ENCODE measurements at places on chromosomes 2 and 18.

GRCh38 chr18:70075906-70076305 lies 128.2 kb upstream of the CD226 start:
- DNase-seq = no peak

DNA sequence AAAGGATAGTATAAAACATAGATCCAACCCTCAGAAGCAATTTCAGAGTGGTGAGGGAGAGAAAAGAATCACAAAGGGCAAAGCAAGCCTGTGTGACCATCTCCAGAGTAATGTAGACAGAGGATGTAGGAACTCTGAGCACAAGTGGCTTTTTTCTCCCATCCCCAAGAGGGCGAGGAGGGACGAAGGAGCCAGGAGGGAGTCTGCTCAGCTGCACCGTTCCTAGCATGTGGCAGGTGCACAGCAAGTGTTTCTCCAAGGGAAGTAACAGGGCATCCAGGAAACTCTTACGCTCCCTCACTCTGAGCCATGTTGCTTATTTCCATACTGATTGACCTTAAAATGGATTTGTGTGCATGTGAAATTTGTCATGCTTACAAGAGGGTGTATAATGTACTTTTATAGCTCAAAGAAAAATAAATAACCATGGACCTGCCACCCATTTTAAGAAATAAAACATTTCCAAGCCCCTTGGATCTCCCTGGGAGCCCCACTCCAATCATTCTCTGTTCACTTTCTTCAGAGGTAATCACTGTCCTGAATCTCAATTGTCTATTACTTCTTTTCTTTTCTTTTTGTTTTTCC lies 37.8 kb upstream of the SEC11C start:
- no peak for DNase-seq

DNA sequence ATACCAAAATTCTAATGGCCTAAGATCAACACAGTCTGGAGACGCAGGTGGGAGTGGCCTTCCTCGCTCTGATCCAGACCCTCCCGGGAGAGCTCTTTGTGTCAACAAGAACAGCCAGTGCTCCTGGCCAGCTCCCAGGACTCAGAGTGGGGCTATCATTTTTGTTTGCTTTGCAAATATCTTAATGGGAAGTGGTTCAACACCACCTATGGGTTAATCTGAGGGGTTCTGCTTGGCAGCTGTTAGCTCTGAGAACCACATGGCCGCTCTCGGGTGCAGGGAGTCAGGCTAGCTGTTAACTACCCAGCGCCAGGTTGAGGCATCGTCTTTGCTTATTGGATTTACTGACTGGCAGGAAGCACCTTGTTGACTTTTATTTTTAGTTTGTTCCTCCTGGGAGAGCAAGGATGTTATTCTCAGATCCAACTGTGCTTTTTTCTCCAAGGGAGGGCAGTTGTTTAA lies 184.8 kb upstream of the SP5 start:
- peak; percentile 54 for DNase-seq

GRCh38 chr2:224711859-224712665 lies 4.1 kb downstream of the CCDC195 start:
- DNase-seq = no peak

- no peak for DNase-seq
These were observed 233.1 kb downstream of the SEPTIN10 start for GRCh38 chr2:109380502-109381326.

GRCh38 chr2:189362283-189362682 lies 79.0 kb upstream of the WDR75 start:
- no peak for DNase-seq

DNA sequence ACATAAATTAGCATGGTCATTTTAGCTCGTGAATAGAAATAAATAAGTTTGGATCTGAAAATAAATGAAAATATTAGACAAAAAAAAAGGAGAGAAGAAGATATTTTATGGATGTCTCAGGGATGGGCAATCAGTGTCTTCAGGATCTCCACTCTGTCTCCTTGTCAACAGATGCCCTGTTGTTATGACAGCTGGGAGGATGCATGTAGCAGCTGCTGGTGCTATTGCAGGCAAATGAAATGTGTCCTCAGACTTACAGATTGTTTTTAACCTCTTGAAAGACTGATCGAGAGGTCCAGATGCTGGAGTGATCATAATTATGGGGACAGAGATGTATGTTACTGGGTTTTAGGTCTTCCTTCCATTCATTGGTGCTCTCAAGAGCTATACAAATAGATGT lies 24.7 kb upstream of the ARL4C start:
- no peak for DNase-seq

DNA sequence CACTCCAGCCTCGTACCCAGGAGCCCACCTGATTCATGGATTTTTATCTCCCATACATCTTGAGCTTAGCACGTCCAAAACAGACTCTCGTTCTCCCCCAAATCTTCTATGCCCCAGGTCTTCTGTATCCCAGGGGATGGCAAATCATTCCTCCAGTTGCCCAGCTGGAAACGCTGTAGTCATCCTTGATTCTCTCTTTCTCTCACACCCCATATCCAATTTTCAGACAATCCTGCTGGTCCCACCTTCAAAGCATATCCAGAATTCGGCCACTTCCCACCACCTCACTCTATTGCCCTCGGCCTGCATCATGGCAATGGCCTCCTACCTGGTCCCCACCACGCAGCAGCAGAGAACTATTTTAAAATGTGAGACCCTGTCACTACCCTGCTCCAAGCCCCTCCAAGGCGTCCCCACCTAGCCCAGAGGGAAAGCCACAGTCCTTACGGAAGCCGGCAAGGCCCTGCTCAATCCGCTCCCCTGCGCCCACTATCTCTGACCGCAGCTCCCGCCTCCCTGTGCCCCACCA lies 1.4 kb upstream of the GRHL1 start:
- DNase-seq = no peak

DNA sequence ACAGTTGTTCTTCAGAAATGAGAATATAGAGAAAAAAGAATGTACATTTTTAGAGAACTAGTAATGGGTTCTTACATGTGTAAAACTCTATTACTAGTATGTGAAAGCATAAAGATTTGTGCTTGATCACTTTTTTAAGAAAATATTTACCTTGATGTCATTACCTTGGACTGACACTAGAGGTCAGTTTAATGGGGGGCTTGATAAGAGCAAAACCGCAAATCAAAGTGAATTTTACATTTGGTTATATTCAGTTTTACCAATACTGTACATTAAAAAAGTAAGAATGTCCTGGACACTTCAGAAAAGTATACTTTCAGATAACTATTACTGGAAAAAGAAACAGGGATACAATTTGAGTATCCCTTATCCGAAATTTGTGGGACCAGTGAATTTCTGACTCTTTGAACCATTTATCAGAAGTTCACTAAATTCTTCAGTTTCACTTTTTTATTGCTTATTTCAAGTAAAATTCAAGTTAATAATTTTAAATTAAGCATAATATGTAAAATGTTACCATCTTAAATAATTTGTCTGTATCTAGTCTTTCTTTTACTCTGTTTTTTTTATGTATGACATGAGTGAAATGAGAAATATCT lies 1149.5 kb downstream of the DSC3 start:
- peak; percentile 14 for DNase-seq

DNA sequence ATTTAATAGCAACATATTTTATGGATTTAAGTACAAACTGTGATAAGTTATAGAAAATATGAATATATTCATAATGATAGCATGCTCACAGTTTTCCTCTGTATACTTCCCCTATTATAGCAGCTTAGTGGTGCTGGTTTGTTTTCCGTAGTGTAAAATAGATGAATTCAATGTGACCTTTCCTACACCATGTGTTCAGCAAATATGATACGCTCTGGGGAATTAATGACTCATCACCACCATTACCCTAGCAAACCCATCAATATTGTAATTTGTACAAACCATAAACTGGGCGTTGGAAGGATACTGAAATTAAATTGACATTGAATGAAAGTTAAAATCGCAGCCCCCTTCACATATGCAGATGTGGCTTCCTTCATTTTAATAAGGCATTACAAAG lies 58.7 kb upstream of the CDH19 start:
- DNase-seq = no peak

DNA sequence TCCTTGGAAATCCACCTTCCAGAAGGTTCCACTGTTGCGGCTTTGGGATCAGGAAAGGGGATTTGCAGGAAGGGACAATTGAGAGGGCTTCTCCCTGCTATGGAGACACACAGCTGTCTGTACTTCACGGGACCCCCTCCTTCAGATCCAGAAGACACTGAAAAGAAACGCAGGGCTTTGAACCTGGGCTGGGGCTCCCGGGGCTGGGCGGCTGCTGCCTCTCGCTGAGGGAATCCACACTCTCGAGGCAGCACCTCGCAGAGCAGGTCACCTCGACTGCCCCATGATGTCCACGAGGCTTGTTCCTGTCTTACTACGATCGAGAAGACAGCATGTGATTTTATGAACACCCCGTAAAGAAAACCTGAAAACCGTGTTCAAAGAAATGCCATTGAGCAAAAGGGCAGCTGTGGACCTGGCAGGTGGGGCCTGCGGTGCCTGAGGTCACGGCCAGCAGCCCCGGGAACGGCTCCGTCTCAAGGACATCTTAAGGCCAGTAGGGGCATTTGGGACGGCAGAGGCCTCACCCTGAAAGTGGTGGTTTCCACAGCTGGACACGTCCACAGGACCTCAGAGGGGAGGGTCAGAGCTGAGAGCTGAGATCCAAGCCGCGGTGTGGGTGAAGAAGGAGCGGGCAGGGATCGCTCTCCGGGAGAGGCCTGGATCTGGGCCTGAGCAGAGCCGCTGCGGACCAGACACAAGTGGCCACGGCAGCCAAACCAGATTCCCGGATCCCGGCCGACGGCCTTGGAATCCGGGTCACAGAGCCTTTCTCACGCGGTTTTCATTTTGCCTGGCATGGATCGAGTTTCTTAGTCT lies 165.7 kb downstream of the RTP5 start:
- no peak for DNase-seq

GRCh38 chr2:67839242-67839641 lies 223.6 kb downstream of the C1D start:
- DNase-seq = no peak

- no peak for DNase-seq
These were observed 246.1 kb downstream of the RAD51AP2 start for GRCh38 chr2:17272170-17272569.

GRCh38 chr2:210795506-210795905 lies 239.1 kb downstream of the CPS1 start:
- no peak for DNase-seq

- DNase-seq = no peak
These were observed 60.1 kb upstream of the ACTR3 start for GRCh38 chr2:113829761-113830160.

DNA sequence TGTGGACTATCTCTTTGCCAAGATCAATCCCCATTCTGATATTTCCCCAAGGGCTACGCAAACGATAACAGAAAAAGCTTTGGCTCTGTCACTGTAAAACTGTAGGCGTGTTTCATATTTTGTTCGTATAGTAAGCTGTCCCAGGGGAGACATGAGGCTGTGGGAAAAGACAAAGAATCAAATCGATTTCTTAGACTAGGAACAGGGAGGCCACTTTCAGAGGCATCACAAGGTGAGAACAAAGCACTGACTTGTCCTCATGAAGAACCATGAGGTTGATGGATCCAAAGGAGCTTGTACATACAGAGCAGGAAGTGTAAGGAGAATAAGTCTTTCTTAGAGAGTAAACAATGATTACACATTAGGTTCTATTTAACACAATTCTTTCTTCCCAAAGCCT lies 255.7 kb downstream of the HNMT start:
- DNase-seq = no peak

GRCh38 chr2:69491864-69492263 lies 54.6 kb upstream of the NFU1 start:
- no peak for DNase-seq

- no peak for DNase-seq
These were observed 93.3 kb upstream of the EML6 start for GRCh38 chr2:54629914-54630857.

- no peak for DNase-seq
These were observed 571.9 kb downstream of the CPS1 start for GRCh38 chr2:211128287-211128686.

- DNase-seq = peak; percentile 59
These were observed 18.2 kb upstream of the TMEM247 start for GRCh38 chr2:46461011-46461674.

Measured in LoVo (cell line).